ENCODE measurements at places on chromosomes 13 and 19.

GRCh38 chr13:42073683-42074082 lies 25.2 kb downstream of the DGKH start:
- DNase-seq: no peak

- no peak for DNase-seq
Measured at GRCh38 chr19:6568010-6568526, 22.9 kb downstream of the CD70 start.

- no peak for DNase-seq
Measured at GRCh38 chr19:30557212-30557611, 185.0 kb downstream of the ZNF536 start.

DNA sequence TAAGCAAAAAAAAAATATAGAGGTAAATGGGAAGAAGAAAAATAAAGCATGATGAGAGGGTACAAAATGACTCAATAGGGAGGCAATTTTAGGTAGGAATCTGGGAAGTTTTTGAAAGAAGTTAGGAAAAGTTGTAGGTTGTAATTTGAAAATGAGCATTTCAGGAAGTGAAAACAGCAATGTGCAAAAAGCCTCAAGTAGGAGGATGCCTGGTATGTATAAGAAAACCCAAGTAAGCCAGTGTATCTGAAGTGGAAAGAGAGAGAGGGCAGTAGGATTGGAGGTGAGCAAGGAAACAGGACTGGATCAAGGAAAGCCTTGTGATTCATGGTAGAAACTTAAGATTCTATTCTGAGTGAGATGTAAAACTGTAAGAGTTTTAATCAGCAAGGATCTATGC lies 121.6 kb upstream of the SPRY2 start:
- DNase-seq: no peak

- DNase-seq: no peak
Measured at GRCh38 chr19:45136507-45137178, 24.1 kb downstream of the NKPD1 start.
